GM10248 (cell line): ENCODE measurements at places on chromosomes 7 and 10.

GRCh38 chr10:27068217-27068891 is 31.9 kb downstream of the ANKRD26 start:
- DNase-seq, result no peak

- DNase-seq, result peak; percentile 50
These were observed 250.9 kb downstream of the PTEN start for GRCh38 chr10:88114368-88114767.

DNA sequence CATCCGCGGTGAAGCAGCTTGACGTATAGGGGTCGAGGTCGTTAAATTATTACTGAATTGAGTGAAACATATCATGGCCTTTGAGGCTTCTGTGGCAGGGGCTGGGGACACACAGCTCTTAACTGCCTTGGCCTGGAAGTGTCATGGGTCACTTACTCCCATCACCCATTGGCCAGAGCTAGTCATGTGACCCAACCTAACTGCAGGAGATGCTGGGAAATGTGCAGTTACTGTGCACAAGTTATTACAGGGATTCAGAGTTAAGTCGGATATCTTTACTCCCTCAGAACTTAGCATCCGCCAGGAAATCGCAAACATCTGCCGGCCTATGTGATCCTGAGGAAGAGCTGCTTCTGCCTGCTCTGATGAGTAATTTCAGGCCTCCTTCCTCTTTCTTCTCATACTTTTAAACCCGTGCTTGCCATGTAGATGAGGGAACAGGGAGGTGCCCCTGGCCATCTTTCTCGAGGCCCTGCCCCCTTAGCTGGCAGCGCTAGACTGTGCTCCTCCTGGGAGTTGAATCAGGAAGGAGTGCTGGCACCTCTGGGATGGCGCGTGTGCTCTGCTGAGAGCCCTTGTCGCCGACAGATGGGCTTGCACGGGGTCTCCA is 203.6 kb downstream of the TCF7L2 start:
- DNase-seq, result no peak

DNA sequence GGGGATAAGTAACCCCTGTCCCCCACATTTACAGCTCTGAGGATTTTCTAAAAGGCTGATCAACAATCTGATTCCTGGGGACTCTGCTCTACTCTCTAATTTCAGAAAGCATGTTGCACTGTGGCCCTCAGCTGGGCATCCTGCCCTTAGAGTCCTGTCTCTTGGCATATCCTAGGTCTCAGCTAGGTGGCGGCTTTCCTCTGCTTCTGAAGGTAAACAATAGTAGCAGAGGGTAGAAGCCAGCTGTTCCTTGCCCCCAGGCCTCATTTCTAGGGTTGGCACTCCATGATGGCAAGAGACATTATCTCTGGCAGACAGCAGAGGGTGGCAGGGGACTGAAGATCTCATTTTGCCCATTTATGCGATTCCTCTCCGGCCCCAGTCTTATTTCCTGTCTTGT is 77.0 kb downstream of the ADCYAP1R1 start:
- no peak for DNase-seq

DNA sequence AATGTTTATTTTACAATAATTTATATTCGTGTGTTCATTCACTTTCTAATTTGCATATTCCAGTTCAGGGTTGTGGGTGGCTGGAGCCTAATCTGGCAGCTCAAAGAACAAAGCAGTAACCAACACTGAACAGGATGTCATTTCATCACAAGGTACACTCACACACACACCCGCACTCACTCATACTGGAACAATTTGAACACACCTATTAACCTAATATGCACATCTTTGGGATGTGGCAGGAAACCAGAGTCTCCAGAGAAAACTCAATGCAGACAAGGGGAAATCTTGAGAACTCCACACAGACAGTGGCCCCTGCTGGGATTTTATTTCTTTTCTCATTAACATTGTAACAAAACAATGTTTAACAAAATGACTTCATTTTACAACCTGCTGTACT is 97.4 kb downstream of the TWIST1 start:
- no peak for DNase-seq

DNA sequence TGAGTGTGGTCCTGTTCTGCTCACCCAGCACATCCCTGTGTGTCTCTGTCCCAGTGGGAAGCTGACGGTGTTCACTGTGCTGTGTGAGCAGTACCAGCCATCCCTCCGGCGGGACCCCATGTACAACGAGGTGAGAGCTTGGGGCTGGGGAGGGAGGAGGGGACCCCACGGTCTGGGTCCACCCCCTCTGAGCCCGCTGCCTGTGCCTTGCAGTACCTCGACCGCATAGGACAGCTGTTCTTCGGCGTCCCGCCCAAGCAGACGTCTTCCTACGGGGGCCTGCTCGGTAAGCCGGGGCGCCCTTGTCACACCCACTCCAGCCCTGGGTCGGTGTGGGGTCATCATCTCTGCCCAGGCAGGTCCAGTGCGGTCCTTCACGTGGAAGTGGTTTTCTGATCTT is 17.3 kb downstream of the GET4 start:
- no peak for DNase-seq

DNA sequence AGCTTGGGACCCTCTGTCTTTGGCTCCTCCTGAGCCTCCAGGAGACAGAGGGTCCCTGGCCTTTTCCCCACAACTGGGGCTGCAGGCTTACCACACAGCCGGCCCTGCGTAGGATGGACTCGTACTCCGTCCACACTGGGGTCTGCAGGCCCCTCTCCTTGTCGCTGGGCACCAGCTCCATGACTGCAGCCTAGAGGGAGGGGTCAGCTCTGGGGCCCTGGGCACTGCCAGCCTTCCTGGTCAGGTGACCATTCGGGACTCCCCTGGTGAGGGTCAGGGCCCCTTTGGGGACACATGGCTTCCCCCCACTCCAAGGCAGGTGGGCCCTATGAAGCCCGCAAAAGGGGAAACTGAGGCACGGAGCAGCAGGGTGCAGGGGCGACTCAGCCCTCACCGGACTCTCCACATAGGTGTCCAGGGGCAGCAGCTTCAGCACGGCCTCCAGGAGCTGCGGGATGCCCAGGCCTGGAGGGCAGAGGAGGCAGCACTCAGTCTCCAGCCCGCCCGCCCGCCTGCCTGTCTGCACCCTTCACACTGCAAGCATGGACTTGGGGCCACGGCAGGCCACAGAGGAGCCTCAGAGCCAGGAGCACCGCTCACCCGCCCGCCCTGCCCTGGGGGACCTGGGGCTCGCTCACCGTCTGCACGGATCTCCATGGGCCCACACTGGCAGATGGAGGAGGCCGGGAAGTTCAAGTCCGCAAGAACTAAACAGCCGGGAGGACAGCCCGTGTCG is 1.1 kb downstream of the FUOM start:
- DNase-seq, result no peak

- no peak for DNase-seq
These were observed 477.0 kb downstream of the IPMK start for GRCh38 chr10:57790703-57791102.

GRCh38 chr7:32047075-32047474 is 23.1 kb downstream of the PDE1C start:
- DNase-seq, result no peak

DNA sequence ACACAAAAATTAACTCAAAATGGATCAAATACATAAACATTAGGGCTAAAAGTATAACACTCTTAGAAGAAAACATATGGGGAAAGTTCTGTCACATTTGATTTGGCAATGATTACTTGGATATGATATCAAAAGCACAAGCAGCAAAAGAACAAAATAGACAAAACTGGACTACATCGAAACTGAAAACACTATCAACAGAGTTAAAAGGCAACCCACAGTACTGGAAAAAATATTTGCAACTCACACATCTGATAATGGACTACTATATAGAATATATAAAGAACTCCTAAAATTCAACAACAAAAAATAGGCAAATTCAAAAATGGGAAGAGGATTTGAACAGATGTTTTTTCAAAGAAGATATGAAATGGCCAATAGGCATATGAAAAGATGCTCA is 51.0 kb downstream of the COA1 start:
- no peak for DNase-seq

GRCh38 chr7:96418581-96418980 is 96.7 kb upstream of the SLC25A13 start:
- no peak for DNase-seq

DNA sequence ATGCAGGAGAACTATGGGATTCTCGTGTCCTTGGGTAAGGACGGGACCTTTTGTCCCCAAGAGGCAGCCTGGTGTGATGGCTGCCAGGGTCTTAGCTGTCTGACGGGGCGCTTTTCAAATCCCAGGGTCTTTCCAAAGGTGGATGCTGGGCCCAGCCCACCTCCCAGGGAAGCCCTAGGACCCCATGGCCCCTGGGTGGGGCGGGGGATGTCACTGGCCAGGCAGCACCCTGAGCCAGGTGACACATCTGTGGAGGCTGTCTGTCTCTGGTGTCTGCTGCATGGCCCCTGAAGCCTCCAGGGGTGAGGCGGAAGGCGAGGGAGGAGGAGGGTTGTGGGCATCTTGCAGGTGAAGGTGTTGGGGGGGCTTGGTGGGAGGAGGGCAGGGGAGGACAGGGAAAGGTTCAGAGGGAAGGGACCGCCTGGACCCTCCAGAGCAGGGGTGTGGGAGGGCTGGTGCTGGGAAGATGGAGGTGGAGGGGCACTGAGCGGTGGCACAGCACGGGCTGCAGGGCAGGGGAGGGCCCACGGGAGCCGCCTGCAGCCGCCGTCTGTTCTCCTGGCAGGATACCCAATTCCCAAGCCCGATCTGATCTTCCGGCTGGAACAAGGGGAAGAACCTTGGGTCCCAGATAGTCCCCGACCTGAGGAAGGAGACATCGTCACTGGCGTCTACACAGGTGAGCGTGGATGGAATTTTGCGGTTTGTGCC is 7.0 kb downstream of the ZNF316 start:
- no peak for DNase-seq

DNA sequence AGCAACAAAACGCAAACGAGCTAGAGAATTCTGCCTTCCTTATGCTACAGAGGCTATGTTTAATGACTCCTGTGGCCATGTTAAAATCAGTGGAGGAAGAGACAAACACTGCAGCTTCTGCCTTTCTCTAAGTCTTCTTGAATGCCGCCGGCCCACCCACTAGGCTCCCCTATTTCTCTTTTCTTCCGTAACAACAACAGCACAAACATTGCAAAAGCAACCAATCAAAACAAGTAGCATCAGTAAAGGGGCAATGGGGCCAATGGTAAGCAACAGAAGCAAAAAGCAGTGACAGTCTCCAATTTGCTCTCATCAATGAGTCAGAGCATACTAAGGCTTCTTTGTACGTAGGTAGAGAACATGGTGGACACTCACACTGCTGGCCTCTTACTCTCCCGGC is 26.8 kb downstream of the DNAJC1 start:
- DNase-seq, result no peak

- no peak for DNase-seq
These were observed 66.5 kb downstream of the ANLN start for GRCh38 chr7:36456138-36456537.

GRCh38 chr7:65509368-65510186 is 135.9 kb downstream of the ZNF92 start:
- peak; percentile 7 for DNase-seq

GRCh38 chr10:15252396-15252795 is 83.9 kb upstream of the NMT2 start:
- no peak for DNase-seq

DNA sequence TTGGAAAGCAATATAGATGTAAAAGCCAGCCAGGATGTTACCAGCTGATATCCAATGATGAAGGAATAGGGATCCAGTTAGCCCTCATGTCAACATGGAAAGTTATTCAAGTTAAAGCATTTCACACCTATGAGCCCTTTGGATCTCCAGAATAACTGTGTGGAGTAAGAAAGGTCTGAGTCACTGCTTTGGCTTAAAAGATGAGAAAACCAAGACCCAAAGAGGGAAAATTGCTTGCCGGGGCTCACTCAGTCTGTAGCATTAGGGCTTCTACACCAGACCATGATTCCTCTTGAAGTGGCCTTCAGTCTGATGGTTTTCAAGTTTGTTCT is 12.6 kb downstream of the LSM5 start:
- DNase-seq, result no peak
